ENCODE measurements at places on chromosomes 3 and 15.

- H3K27ac ChIP-seq: peak overlapping the region; percentile 1
- H3K36me3 ChIP-seq: no peaks in the 10 kb centered on the region
- peaks cover 5% of the 10 kb centered on the region for H3K4me1 ChIP-seq
- H3K27me3 ChIP-seq: no peaks in the 10 kb centered on the region
Observed at GRCh38 chr3:4584456-4585249, 91.5 kb downstream of the ITPR1 start.

DNA sequence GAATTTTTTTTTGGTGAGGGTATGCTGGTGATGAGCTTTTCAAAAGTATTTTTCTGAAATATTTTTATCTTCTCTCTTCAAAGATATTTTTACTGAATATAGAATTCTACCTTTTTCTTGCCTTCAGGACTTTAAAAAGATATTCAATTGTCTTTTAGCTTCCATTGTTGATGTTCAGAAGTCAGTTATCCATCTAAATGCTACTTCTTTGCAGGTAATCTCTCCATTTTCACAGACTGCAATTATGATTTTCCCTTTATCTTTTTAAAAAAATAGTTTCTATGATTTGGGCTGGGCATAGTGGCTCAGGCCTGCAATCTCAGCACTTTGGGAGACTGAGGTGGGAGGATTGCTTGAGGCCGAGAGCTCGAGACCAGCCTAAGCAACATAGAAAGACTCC, 222.4 kb downstream of the IL20RB start:
- H3K36me3 ChIP-seq: no peaks in the 10 kb centered on the region
- H3K4me1 ChIP-seq: no peaks in the 10 kb centered on the region
- DNase-seq: no peak
- H3K27ac ChIP-seq: no peak overlapping the region
- no peak overlapping the region for H3K4me3 ChIP-seq

DNA sequence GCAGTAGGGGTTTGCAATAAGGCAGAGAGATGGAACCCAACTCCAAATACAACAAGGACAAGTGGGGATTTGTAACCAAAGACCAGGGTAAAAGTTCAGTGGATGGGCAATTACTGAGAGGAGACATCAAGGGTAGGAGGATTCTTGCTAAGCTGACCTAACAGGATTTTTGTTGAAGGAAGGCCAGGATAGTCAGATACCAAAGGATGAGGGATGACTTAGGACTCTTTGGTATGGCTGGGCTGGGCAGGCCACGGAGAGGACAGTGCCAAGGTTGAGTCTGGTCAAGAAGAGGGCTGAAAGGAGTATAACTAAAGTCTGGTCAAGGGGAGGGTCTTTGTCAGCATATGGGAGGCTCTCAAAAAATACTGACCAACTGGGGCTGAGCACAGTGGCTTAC, 85.3 kb upstream of the UBE2E2 start:
- no peaks in the 10 kb centered on the region for H3K4me1 ChIP-seq
- no peak for DNase-seq
- H3K27me3 ChIP-seq: no peaks in the 10 kb centered on the region
- no peak overlapping the region for H3K27ac ChIP-seq
- H3K4me3 ChIP-seq: no peak overlapping the region

DNA sequence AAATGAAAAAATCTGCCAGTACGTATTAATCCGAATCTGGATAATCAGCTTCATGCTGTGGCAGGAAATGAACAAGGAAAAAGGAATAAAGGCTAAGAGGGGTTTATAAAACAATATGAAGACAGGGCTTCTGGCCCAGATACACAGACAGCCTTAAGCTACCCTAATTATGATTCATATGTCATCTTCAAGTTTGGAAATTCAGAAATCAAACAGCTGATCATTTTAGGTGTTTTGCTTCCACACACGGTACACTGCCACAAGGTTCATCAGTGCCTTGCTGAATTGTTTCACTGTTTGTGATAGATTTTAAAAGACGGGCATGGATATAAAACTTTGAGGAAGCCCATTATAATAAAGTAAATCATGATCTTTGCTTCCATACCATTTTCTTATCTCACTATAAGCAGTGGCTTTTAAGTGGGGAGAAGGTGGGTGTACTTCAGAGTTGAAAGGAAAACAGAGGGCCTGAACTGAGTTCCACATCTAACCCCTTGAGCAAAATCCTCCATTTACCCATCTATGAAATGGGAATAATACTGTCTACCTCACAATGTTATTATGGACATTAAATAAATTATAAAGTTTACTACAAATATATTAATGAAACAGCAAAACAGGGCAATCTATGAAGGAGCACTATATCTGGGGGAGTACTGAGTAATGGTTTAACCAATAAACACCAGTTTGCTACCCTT, 15.7 kb downstream of the GTPBP8 start:
- no peak overlapping the region for H3K4me3 ChIP-seq
- no peaks in the 10 kb centered on the region for H3K4me1 ChIP-seq
- H3K27me3 ChIP-seq: no peaks in the 10 kb centered on the region

DNA sequence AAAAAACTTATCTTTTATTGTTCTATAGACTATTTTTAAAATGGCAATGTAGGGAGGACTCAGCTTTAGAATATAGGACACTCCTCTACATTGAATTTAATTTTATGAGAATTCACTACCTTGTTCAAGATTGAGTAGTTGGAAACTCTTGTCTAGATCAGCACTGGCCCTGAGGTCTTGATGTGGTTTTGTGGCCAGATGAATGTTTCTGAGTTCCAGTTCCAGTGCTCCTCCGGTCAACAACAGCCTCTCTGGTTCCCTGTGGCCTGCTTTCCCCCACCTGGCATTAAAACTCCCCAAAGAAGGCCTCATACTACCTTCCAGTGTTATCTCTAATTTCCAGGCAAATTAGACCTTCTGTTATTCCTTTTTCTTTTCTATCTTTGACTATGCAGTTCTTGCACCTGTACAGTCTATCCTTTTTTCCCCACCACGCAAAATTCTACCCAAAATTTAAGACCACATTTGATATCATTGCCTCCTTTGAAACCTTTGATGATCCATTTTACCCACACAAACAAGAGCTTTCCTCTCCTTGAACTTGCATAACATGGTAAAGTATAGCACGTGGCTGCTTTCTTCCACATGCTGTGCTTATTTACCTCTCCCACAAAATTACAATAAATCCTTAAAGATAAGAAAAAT, 9.6 kb upstream of the ANP32A start:
- H3K4me1 ChIP-seq: no peaks in the 10 kb centered on the region
- no peak overlapping the region for H3K4me3 ChIP-seq
- no peak overlapping the region for H3K27ac ChIP-seq
- no peaks in the 10 kb centered on the region for H3K27me3 ChIP-seq

GRCh38 chr15:42319206-42319605, 40.1 kb upstream of the CAPN3 start:
- no peaks in the 10 kb centered on the region for H3K4me1 ChIP-seq
- H3K4me3 ChIP-seq: no peak overlapping the region
- DNase-seq: no peak
- no peaks in the 10 kb centered on the region for H3K27me3 ChIP-seq

DNA sequence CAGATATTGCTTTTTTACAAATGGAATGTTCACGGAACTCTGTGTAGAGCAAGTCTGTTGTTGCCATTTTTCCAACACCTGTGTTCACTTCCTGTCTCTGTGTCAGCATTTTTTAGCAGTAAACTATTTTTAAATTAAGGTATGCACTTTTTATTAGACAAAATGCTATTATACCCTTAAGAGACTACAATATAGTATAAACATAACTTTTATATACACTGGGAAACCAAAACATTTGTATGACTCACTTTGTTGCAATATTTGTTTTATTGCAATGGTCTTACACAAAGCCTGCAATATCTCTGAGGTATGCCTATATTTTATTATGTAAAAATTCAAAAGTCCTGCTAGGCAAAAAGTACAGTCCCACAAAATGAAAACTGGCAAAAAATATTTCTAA, 39.8 kb upstream of the FGF7 start:
- H3K27ac ChIP-seq: no peak overlapping the region
- H3K4me1 ChIP-seq: no peaks in the 10 kb centered on the region
- no peaks in the 10 kb centered on the region for H3K27me3 ChIP-seq
- H3K36me3 ChIP-seq: no peaks in the 10 kb centered on the region
- DNase-seq: no peak
- H3K4me3 ChIP-seq: no peak overlapping the region

- H3K27me3 ChIP-seq: no peaks in the 10 kb centered on the region
- no peak for DNase-seq
- no peak overlapping the region for H3K4me3 ChIP-seq
- H3K27ac ChIP-seq: no peak overlapping the region
- no peaks in the 10 kb centered on the region for H3K4me1 ChIP-seq
Observed at GRCh38 chr3:37492977-37493471, 318.6 kb upstream of the LRRFIP2 start.

GRCh38 chr3:6444888-6445658, 415.8 kb upstream of the GRM7 start:
- no peak overlapping the region for H3K27ac ChIP-seq
- H3K4me1 ChIP-seq: no peaks in the 10 kb centered on the region
- no peaks in the 10 kb centered on the region for H3K36me3 ChIP-seq
- no peaks in the 10 kb centered on the region for H3K27me3 ChIP-seq
- no peak overlapping the region for H3K4me3 ChIP-seq

- no peaks in the 10 kb centered on the region for H3K27me3 ChIP-seq
- no peak overlapping the region for H3K4me3 ChIP-seq
- no peak for DNase-seq
- no peaks in the 10 kb centered on the region for H3K36me3 ChIP-seq
Observed at GRCh38 chr15:79659691-79660090, 227.6 kb downstream of the MINAR1 start.

DNA sequence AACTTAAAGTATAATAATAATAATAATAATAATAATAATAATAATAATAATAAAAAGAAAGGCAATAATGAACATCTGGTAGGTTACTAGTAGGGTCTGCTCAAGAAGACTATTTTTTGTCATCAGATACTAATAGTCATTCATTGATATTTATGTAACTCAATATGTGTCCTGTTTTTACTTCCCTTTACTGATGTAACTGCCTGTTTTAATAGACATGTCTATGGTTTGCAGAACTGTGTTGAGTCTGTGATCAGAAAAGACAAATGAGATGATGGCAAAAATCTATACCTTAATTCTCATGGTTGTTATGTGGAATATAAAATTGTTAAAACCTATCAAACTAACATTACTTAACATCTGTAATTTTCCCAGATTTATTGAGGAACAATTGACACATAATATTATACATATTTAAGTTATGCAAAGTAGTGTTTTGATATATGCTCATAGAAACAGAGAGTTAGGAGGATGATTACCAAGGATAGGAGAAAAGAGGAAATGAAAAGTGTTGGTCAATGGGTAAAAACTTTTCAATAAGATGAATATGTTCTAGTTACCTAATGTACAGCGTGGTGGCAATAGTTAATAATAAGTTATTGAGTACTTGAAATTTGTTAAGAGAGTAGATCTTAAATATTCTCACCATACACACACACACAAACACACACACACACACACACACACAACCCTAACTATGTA, 699.4 kb downstream of the ZPLD1 start:
- H3K36me3 ChIP-seq: no peaks in the 10 kb centered on the region
- no peaks in the 10 kb centered on the region for H3K27me3 ChIP-seq
- H3K27ac ChIP-seq: no peak overlapping the region
- no peak for DNase-seq

DNA sequence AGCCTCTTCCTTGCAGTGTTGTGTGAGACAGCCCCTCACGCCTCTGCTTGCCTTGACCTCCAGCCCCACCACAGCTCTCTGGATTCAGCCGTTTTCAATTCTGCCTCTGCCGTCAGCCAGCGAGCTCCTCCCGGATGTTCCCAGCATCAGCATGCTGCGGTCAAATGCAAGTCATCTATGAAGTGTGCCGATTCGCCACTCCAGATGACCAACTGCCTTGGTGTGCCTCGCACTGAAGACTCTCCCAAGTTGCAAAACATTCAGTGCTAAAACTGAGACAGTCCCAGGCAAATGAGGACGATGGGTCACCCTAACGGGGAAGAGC, 30.6 kb upstream of the RASA2 start:
- H3K27ac ChIP-seq: no peak overlapping the region
- H3K27me3 ChIP-seq: no peaks in the 10 kb centered on the region

- H3K4me1 ChIP-seq: peaks cover 23% of the 10 kb centered on the region
- no peaks in the 10 kb centered on the region for H3K36me3 ChIP-seq
- H3K4me3 ChIP-seq: no peak overlapping the region
- peak overlapping the region; percentile 43 for H3K27ac ChIP-seq
Observed at GRCh38 chr15:70152070-70152480, 54.4 kb upstream of the TLE3 start.

GRCh38 chr3:179401561-179401960, 49.7 kb downstream of the GNB4 start:
- no peak overlapping the region for H3K4me3 ChIP-seq
- DNase-seq: no peak
- no peaks in the 10 kb centered on the region for H3K4me1 ChIP-seq
- no peaks in the 10 kb centered on the region for H3K27me3 ChIP-seq
- H3K27ac ChIP-seq: no peak overlapping the region

GRCh38 chr15:90203473-90203872, 2.3 kb downstream of the SEMA4B start:
- peaks cover 18% of the 10 kb centered on the region for H3K4me1 ChIP-seq
- no peak overlapping the region for H3K4me3 ChIP-seq
- DNase-seq: no peak
- H3K27ac ChIP-seq: no peak overlapping the region
- no peaks in the 10 kb centered on the region for H3K27me3 ChIP-seq

GRCh38 chr3:140265302-140265701, 330.3 kb downstream of the CLSTN2 start:
- no peak for DNase-seq
- H3K27ac ChIP-seq: no peak overlapping the region
- no peak overlapping the region for H3K4me3 ChIP-seq

- H3K27me3 ChIP-seq: no peaks in the 10 kb centered on the region
- no peak overlapping the region for H3K27ac ChIP-seq
- DNase-seq: no peak
- no peak overlapping the region for H3K4me3 ChIP-seq
Observed at GRCh38 chr3:28598165-28598564, 249.5 kb upstream of the AZI2 start.

DNA sequence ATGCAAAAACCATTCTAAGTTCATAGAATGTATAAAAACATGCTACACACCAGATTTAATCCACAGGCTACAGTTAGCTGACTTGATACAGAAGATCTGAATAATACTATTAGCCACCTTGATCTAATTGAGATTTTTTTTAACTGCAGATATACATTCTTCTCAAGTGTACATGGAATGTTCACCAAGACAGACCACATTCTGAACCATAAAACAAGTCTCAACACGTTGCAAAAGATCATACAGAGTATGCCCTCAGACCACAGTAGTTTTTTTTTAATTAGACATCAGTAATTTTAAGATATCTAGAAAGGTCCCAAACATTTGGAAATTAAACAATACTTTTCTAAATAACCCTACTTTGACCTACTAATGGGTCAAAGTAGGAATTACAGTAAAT, 83.3 kb downstream of the FGF7 start:
- DNase-seq: no peak
- H3K36me3 ChIP-seq: no peaks in the 10 kb centered on the region
- H3K4me3 ChIP-seq: no peak overlapping the region
- no peak overlapping the region for H3K27ac ChIP-seq
- H3K4me1 ChIP-seq: no peaks in the 10 kb centered on the region
- H3K27me3 ChIP-seq: no peaks in the 10 kb centered on the region
